Fibroblast of gingiva (primary cell): ENCODE measurements at places on chromosomes 11 and 22.

GRCh38 chr11:88424881-88425280, 87.3 kb upstream of the CTSC start:
- DNase-seq = no peak

GRCh38 chr11:10906521-10906920, 48.7 kb upstream of the ZBED5 start:
- peak; percentile 46 for DNase-seq

GRCh38 chr11:104320097-104320496, 156.2 kb upstream of the PDGFD start:
- peak; percentile 1 for DNase-seq

DNA sequence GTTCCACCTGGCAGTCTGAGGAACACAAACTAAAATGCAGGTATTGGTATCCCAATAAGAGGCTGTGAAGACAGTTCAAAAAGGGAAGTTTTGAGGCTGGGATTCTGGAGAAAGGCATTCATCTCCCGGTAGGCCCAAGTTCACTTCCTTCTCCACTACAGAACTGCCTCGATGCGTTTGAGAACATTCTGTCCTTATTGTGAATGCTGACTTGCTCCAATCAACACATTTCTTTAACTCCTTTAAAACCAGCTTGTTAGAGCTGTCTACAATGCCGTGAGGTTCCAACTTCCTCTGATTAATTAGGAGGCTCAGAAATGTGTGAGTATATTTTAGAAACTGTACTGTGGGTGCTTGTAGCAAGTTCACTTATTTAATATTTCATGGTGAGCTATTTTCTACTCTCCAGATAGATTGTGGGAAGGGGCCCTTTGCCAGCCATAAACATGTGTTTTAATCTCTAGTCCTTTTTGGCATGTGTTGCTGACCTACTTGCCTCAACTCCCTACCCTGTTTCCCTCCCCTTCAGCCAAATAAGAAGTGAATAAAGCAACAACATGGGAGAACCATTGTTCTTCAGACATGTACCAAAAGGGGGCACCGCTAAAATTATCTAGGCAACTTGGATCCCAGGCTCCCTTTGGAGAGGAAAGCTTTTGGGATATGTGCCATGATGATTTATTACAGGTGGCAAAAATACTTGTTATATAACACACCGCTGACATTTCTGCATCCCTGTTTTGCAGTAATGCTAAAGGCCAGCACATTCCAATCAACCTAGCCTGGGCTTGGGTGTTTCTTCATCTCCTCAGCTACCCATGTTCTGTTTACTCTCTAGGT, 245.6 kb downstream of the BLID start:
- no peak for DNase-seq

GRCh38 chr11:61851113-61851899, 23.2 kb downstream of the FADS2 start:
- DNase-seq = no peak

GRCh38 chr22:37303821-37304274, 21.5 kb downstream of the CYTH4 start:
- peak; percentile 66 for DNase-seq

- no peak for DNase-seq
Measured at GRCh38 chr11:114812733-114813132, 134.4 kb downstream of the NXPE2 start.

GRCh38 chr11:58693026-58693425, 38.7 kb downstream of the GLYAT start:
- no peak for DNase-seq

- DNase-seq = no peak
Measured at GRCh38 chr11:109733245-109733644, 311.3 kb downstream of the C11orf87 start.

- DNase-seq = no peak
Measured at GRCh38 chr22:22878801-22879674, 8.6 kb upstream of the IGLL5 start.

DNA sequence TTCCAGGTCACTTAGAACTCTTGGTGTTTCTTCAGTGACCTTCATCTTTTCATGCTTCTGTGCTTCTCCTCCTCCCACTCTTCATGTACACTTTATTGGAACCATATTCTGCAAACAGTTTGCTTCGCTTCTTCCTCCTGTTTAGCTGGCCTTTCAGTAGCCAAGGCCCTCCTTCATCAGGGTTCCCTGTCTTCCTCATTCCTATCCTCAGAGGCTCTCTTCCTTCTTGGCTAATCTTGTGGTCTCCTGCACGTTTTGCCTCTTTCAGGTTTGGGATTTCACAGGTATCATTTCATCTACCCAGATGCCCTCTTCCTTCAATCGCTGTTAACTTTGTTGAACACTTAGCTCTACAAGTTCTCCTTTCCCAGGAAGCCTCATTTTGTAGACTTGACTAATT, 66.8 kb downstream of the DEPDC5 start:
- DNase-seq = peak; percentile 23
